ENCODE measurements at places on chromosomes 1 and 21. TPM values are rescaled to one million over a fixed set of nuclear protein-coding genes. Genes with fewer than 3 reads are reported as not detected.

The TMEM52 gene
- 0.80 TPM for total RNA-seq

The SPATA1 gene
- total RNA-seq, result 1.3 TPM

The NID1 gene
- total RNA-seq, result 7.7 TPM

The COL18A1 gene
- total RNA-seq, result 165 TPM

The IGSF8 gene
- total RNA-seq, result 8.9 TPM

The LCE2A gene
- total RNA-seq, result not detected

The TNFRSF9 gene
- 2.0 TPM for total RNA-seq

The USP48 gene
- total RNA-seq, result 16.0 TPM

The TOMM20 gene
- total RNA-seq, result 114 TPM

The TACSTD2 gene
- not detected for total RNA-seq

The OXCT2 gene
- total RNA-seq, result 0.49 TPM

The NR1I3 gene
- 0.26 TPM for total RNA-seq

The NBPF4 gene
- total RNA-seq, result 0.05 TPM

The THEM5 gene
- total RNA-seq, result not detected

The MOB3C gene
- 3.9 TPM for total RNA-seq

The B3GALT5 gene
- 0.19 TPM for total RNA-seq

The INTS3 gene
- total RNA-seq, result 18.6 TPM

The OR10J1 gene
- not detected for total RNA-seq

The C1QC gene
- total RNA-seq, result not detected

The FAM72C gene
- 5.4 TPM for total RNA-seq

The DNASE2B gene
- not detected for total RNA-seq

The SHISA4 gene
- 12.1 TPM for total RNA-seq

The LRRC3 gene
- total RNA-seq, result 2.0 TPM

The CCDC190 gene
- not detected for total RNA-seq

The ATAD3C gene
- not detected for total RNA-seq

The TINAGL1 gene
- total RNA-seq, result 0.51 TPM

The FMO5 gene
- total RNA-seq, result 0.29 TPM

The ELF3 gene
- 260 TPM for total RNA-seq

The ITLN1 gene
- total RNA-seq, result not detected

The DMBX1 gene
- total RNA-seq, result 0.70 TPM

The SAMD11 gene
- total RNA-seq, result 16.9 TPM

The TESK2 gene
- total RNA-seq, result 0.14 TPM

The SMG7 gene
- 36.7 TPM for total RNA-seq

The SPATA17 gene
- total RNA-seq, result 2.9 TPM

The AIRE gene
- total RNA-seq, result not detected

The SH2D5 gene
- 17.1 TPM for total RNA-seq

The SAMSN1 gene
- total RNA-seq, result not detected

The CXADR gene
- 12.0 TPM for total RNA-seq

The VCAM1 gene
- not detected for total RNA-seq

The VWA5B1 gene
- not detected for total RNA-seq

The HMGN2 gene
- 333 TPM for total RNA-seq

The OR2G6 gene
- not detected for total RNA-seq

The F13B gene
- total RNA-seq, result not detected

The B3GALT2 gene
- total RNA-seq, result not detected

Data from A549 treated with GW870086 at 1 μM for 4 hours (cell line).